Midbrain (tissue), 1 donor: ENCODE measurements at places on chromosomes 2 and 18.
A peak's percentile ranks its signal among the peaks of the same experiment; 100 is the strongest.

DNA sequence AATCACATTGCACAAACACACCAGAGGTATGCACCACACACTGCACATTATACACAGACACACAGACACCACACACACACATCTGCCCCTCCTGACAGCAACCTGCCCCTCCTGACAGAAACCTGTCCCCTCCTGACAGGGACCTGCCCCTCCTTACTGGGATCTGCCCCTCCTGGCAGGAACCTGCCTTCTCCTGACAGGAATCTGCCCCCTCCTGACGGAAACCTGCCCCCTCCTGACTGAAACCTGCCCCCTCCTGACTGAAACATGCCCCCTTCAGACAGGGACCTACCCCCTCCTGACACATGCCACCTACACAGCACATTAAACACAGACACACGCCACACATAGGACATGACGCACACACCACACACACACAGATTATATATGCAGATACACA is 88.9 kb downstream of the PXDN start:
- no peak for DNase-seq

DNA sequence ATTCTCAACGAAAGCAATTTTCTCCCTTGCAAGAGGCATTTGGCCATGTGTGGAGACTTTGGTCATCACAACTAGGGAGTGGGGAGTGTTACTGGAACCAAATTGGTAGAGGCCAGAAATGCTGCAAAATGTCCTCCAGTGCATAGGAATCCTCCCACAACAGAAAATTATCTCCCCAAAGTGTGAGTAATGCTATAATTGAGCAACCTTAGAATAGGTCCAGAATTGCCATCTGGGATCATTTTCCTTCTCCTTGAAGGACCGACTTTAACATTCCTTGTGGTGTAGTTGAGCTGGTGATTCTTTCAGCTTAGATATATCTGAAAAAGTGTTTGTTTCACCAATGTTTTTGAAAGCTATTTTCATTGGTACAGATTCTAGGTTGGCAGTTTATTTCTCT is 111.2 kb upstream of the SMIM21 start:
- DNase-seq, result no peak

GRCh38 chr2:202717598-202718310 is 83.0 kb downstream of the FAM117B start:
- DNase-seq, result no peak

- no peak for DNase-seq
These were observed 48.6 kb downstream of the ANO7 start for GRCh38 chr2:241237047-241237446.

GRCh38 chr2:199485732-199486335 is 28.1 kb upstream of the SATB2 start:
- DNase-seq, result peak; percentile 79

DNA sequence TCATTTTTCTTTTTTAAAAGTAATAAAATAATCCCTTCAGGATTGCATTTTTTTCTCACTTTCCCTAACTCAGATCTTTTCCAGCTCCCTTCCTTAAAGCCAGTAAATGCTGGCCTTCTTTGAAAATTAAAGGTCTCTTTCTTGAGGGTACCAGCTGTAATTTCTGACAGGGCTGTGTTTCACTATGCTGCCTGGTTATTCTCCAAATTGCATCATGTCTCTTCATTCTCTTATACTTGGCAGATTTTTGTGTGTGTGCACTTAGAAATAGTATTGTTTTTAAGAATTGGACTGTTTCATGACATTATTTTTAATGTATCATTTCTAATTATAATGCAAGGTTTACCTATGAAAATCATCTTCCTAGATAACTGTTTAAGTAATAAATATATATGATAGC is 72.0 kb upstream of the EPB41L5 start:
- no peak for DNase-seq

- no peak for DNase-seq
These were observed 27.4 kb upstream of the IL1RL1 start for GRCh38 chr2:102283996-102284395.

- DNase-seq, result no peak
These were observed 3.4 kb upstream of the BCL11A start for GRCh38 chr2:60556576-60557485.

- DNase-seq, result no peak
These were observed 49.0 kb upstream of the GLI2 start for GRCh38 chr2:120686511-120687168.

DNA sequence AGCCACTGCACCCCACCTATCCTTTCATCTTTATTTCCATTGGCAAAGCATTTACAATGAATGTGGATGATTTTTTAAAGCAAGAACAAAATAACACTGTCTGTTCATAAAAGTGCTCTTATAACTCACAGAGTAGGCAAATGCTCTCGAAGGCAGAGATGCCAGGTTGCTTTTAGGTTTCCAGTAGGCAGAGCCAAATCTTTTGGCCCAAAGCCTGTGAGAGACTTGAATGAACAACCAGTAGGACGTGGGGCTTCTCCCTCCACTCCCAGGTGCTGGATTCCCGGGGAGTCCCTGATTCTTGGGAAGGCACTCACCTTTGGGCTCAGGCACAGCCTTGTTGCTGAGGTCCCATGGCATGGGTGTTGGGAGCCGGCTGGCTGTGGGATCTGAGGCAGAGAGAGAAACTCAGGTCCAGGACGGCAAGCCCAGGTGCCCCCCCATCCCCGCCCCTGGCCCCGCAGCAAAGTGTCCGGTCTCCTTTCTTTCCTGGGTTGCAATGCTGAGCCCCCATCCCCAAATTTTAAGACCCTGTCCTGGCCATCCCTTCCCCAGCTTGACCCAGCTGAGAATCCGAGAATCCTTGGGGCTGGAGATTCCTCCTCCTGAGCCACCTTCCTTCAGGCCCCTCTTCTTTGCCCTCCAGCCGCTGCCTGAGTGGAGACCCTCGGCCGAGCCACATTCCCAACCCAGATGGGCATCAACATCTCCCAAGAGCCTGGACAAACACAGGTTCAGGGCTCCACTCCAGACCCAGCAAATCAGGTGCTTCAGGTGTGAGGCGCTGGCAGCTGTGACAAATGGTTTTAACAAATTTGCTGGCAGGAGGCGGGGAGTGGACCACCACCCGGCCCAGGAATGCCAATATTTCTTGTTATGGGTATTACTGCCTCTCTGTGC is 5.8 kb downstream of the NEURL3 start:
- DNase-seq, result no peak

GRCh38 chr2:113760400-113760799 is 4.0 kb upstream of the SLC35F5 start:
- DNase-seq, result no peak

DNA sequence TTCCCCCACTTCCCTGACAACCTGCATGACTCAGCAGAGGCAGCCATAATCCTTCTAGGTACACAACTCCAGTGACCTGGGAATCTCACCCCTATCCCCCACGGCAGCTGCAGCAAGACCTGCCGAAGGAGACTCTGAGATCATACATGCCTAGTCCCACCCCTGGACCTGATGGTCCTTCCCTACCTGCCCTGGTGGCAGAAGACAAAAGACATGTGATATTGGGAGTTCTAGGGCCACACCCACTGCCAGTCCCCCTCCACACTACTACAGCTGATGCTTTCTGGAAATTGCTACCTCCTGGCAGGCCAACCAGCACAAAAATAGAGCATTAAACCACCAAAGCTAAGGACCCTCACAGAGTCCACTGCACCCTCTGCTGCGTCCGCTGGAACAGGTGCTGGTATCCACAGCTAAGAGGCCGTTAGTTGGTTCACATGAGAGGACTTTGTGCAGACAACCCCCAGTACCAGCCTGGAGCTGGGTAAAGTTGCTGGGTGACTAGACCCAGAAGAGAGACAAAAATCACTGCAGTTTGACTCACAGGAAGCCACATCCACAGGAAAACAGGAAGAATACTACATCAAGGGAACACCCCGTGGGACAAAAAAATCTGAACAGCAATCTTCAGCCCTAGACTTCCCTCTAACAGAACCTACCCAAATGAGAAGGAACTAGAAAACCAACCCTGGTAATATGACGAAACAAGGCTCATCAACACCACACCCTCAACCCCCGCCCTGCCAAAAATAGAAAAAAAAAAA is 12.5 kb downstream of the MARCO start:
- no peak for DNase-seq

- DNase-seq, result no peak
These were observed 14.2 kb upstream of the WIPF1 start for GRCh38 chr2:174611854-174612253.

DNA sequence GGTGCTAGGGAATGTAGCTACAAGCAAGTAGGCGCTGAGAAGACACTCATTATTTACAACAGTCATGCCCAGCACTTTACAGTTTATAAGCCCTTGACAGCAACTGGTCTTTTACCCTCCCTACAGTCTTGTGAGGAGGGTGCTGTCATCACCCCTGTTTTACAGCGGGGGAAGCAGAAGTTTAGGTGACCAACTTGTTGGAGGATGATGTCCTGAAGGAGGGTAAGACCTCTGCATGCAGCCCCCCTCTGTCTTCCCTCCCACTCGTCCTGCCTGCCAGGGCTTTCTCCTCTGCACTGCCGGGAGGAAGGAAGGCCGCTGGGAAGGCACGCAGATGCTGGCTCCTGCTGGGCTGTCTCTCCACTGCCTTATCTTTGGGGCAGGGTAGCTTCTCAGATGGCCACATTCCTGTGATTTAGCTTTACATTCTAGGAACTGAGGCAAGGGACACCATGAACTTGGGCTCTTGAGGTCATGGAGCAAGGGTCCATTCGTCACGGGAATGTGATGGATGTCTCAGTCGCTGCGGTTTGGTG is 972 bp downstream of the IL1R1 start:
- DNase-seq, result no peak

DNA sequence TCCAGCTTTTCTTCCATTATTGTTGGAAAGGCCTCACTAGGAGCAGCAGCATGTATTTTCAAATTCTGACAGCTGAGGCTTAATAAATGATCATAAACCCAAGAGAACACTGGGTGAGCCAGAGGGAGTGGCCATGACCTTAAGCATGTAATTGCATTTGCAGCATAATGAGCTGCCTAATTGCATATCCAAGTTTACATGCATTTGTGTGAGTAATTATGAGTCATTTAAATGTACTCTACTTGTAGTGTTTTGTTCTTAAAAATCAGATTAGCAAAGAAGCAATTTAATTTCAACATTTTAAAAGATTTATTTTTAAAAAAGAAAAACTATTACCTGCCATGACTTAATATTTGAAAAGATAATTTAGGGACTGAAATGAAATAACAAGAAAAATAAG is 74.8 kb downstream of the NOL10 start:
- no peak for DNase-seq

GRCh38 chr18:36124841-36125240 is 4.3 kb downstream of the SLC39A6 start:
- DNase-seq, result no peak

- no peak for DNase-seq
These were observed 8.4 kb upstream of the AGBL5 start for GRCh38 chr2:27042985-27043634.

GRCh38 chr2:30871980-30872789 is 64.9 kb upstream of the CAPN13 start:
- DNase-seq, result no peak
